ENCODE measurements at places on chromosomes 1 and 21.

- no peak for DNase-seq
These were observed 173.4 kb downstream of the S1PR1 start for GRCh38 chr1:101410048-101410878.

DNA sequence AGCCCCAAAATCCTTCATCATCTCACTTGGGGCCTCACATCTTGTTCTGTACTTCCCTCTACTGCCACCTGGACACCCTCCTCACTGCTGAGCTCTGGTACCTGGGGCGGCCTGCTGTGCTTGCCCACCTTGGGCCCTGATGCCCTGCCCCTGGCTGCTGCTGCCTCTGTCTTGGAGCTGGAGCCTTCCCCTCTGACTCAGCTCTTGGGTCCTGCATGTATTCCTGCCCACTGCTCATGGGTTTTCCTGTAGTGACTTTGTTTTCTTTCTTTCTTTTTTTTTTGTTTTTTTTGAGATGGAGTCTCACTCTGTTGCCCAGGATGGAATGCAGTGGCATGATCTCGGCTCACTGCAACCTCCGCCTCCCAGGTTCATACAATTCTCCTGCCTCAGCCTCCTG, 37.5 kb downstream of the TRAPPC10 start:
- DNase-seq = no peak

DNA sequence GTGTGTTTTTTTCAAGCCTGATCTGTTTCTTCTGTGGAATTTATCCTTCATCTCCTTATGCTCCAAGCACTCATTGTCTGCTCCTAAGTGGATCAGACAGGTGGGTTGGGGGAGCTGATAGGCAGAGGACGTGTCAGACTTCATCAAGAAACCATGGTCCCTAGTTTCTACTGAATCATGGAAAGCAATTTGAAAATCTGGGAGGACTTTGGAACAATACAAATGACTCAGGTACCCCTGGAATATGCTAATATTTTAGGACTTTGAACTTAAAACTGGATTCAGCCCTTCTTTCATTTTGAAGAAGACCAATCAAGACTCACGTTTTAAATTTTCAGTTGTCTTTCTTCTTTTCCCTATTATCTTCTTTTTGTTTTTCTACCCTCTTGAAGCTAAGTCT, 7.7 kb downstream of the ABCG1 start:
- DNase-seq = no peak

DNA sequence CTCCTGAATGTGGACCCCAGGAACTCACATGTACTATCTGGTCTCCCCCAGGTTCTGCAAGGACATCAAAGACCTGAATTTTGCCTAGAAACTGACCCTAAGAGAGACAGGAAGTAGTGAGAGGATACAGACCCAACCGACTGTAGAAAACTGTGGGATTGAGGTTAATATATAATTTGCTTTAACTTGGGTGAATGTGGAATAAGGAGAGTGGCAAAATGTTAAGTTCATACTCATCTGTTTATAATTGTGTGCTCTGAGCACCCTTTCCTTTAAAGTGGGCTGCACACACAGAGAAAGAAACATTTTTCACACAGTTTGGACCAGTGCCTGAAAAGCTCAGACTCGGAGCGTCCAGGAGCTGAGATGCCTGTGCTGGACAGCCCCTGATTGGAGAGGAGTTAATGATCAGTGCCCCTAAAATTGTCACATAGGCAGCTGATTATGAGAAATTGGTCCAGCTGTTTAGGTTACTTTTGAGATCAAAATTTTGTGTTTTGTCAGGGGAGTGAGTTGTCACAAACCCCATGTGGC, 37.2 kb downstream of the ROR1 start:
- DNase-seq = no peak

- DNase-seq = no peak
These were observed 11.8 kb downstream of the C1orf115 start for GRCh38 chr1:220701974-220702373.

DNA sequence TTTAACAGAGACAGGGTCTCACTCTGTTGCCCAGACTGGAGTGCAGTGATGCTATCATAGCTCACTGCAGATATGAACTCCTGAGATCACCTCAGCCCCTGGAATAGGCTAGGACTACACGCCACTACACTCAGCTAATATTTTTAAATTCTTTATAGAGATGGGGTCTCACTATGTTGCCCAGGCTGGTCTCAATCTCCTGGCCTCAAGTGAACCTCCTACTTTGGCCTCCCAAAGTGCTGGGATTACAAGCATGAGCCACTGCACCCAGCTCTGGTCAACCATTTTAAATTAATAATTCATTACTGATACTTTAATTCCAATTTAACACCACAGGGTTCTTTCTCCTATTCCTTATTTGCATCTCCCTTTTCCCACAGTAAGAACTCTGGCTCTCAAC, 18.5 kb upstream of the EPS15 start:
- no peak for DNase-seq

- no peak for DNase-seq
These were observed 36.1 kb downstream of the ESRRG start for GRCh38 chr1:216686860-216687766.

DNA sequence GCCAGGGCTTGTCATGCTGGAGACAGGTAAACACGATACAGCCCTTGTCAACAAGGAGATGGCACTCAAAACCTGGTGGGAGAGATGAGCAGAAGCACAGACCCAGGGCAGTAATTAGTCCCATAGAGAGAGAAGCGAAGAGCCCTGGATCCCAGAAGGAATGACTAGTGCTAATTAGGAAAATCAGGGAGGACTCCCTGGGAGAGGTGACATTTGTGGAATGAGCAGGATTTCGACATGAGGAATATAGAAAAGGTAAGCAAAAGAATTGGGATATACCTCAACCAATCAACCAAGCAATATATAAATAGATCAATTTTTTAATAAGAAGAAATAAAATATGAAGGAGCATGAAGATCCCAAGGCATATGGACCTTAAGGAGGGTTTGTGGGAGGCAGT, 98.5 kb upstream of the GJB5 start:
- no peak for DNase-seq

- DNase-seq = no peak
These were observed 28.9 kb upstream of the S1PR1 start for GRCh38 chr1:101207891-101208290.

GRCh38 chr1:206723805-206724472, 39.2 kb downstream of the MAPKAPK2 start:
- DNase-seq = no peak

DNA sequence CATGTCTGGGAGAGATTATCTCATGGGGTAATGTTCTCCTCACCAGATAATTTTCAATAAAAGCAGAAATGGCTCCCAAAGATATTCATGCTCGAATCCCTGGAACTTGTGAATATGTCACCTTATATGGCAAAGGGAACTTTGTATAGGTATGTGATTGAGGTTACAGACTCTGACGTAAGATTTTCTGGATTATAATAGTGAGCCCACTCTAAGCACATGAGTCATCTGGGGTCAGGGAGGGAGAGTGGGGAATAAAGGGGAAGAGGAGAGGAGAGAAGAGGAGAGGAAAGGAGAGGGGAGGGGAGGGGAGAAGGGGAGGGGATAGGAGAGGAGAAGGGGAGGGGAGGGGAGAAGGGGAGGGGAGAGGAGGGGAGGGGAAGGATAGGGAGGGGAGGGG, 1193.9 kb downstream of the PLA2G4A start:
- DNase-seq = no peak

DNA sequence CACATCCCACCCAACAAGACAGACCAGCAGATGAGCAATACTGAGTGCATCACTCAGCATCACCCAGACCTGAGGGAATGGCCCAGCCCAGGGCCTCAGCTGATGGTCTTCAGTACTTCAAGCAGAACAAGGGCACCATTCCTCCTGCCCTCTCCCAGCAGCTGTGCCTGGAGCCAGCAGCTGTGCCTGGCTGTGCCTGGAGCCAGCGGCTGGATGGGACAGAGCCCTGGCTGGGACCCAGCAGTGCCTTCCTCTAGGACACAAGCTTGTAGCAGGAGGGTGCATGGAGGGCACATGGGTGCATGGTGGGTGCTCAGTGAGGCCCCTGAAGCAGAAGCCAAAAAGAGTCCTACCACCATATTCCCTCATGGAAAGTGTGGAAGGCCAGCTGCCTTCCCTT, 583.8 kb downstream of the NPHP4 start:
- DNase-seq = no peak

GRCh38 chr1:213227458-213227857, 176.4 kb downstream of the RPS6KC1 start:
- no peak for DNase-seq

GRCh38 chr1:183983371-183984105, 54.0 kb downstream of the COLGALT2 start:
- no peak for DNase-seq

GRCh38 chr1:7491109-7491817, 279.8 kb upstream of the VAMP3 start:
- DNase-seq = no peak

DNA sequence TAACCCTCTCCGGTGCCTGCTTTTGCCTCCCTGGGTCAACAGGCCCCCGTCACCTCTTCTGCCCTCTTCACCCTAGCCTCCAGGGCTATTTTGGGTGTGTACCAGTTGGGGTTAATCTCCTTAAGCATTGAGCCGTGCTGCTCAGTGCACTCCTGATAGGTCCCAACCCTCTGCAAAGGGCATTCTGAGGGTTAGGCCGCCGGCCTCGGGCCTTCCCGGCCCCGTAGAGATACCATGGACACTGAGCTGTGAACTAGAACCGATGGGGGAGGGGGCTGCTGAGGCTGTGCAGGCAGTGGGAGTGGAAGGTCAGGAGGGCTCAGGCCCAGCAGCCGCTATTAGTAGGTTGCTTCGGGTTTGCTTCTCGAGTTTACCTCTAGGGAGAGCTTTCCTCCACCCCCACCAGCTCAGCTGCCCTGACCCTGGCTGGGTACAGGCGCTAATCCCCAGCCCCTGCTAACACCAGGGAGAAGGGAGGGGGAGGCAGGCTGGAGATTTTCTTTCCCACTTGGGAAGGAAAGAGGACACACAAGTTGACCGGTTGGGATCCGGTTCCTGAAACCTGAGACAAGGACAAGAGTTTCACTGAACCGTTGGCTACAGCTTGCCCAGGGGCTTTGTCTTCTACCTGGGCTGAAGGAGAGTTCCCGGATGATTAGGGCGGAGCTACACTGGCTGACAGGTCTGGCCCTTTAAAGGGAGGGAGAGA, 4.8 kb downstream of the LMOD1 start:
- DNase-seq = no peak

- no peak for DNase-seq
These were observed 25.0 kb downstream of the TTC39A start for GRCh38 chr1:51305371-51305823.

Measured in activated CD4-positive, alpha-beta T cell treated with anti-CD3 and anti-CD28 coated beads for 1 hour (primary cell).